ENCODE measurements at places on chromosomes 7 and 10. TPM values are rescaled to one million over a fixed set of nuclear protein-coding genes. Genes with fewer than 3 reads are reported as not detected.

Gene PDSS1
- 4.3 TPM for total RNA-seq

Gene HOXA3
- total RNA-seq = not detected

Gene CASP7
- total RNA-seq = 23.9 TPM

Gene RBP3
- not detected for total RNA-seq

Gene FFAR4
- not detected for total RNA-seq

Gene GTF2IRD1
- total RNA-seq = 2.2 TPM

Gene CPA4
- total RNA-seq = not detected

Gene PRR15
- not detected for total RNA-seq

Gene IRF5
- total RNA-seq = 135 TPM

Gene ZNF777
- 16.0 TPM for total RNA-seq

Gene FAM25G
- total RNA-seq = not detected

Gene NUTM2D
- total RNA-seq = 4.2 TPM

Gene TMEM229A
- not detected for total RNA-seq

Gene TAS2R4
- total RNA-seq = 5.4 TPM

Gene PNLIP
- total RNA-seq = not detected

Gene SFR1
- total RNA-seq = 15.3 TPM

Gene PNLIPRP3
- not detected for total RNA-seq

Gene TPK1
- 26.4 TPM for total RNA-seq

Gene NKX1-2
- total RNA-seq = not detected

Gene HMX2
- total RNA-seq = not detected

Gene MMD2
- not detected for total RNA-seq

Gene PRLHR
- not detected for total RNA-seq

Gene PON1
- total RNA-seq = not detected

Gene PCDH15
- total RNA-seq = not detected

Gene NUP205
- 70.3 TPM for total RNA-seq

Gene HACD1
- total RNA-seq = 1.1 TPM

Gene ENO4
- 0.37 TPM for total RNA-seq

Gene ETV1
- not detected for total RNA-seq

Gene CTTNBP2
- 0.27 TPM for total RNA-seq

Gene CALHM2
- 42.8 TPM for total RNA-seq

Gene ACSM6
- not detected for total RNA-seq

Gene SLC39A12
- total RNA-seq = not detected

Gene ANKRD30A
- not detected for total RNA-seq

Gene AVPI1
- total RNA-seq = 3.9 TPM

Gene CNPY1
- not detected for total RNA-seq

Gene SPDYE1
- total RNA-seq = 0.10 TPM

Gene OR2A12
- not detected for total RNA-seq

Gene CD36
- total RNA-seq = 1.3 TPM

Gene C10orf53
- total RNA-seq = not detected

Gene TPST1
- 13.0 TPM for total RNA-seq

Gene PLXNA4
- not detected for total RNA-seq
